ENCODE measurements at places on chromosomes 1 and 21.
A peak's percentile ranks its signal among the peaks of the same experiment; 100 is the strongest.

- DNase-seq = peak; percentile 40
Observed at GRCh38 chr1:21673277-21673780, 4.2 kb upstream of the RAP1GAP start.

- no peak for DNase-seq
Observed at GRCh38 chr21:17798796-17799195, 20.4 kb downstream of the C21orf91 start.

GRCh38 chr1:67084765-67085318 is 30.9 kb upstream of the SLC35D1 start:
- no peak for DNase-seq

- DNase-seq = no peak
Observed at GRCh38 chr1:86552376-86552775, 5.5 kb downstream of the CLCA4 start.

GRCh38 chr1:231216498-231216897 is 24.5 kb upstream of the GNPAT start:
- no peak for DNase-seq

GRCh38 chr1:28927266-28927647 is 12.9 kb downstream of the EPB41 start:
- DNase-seq = no peak

DNA sequence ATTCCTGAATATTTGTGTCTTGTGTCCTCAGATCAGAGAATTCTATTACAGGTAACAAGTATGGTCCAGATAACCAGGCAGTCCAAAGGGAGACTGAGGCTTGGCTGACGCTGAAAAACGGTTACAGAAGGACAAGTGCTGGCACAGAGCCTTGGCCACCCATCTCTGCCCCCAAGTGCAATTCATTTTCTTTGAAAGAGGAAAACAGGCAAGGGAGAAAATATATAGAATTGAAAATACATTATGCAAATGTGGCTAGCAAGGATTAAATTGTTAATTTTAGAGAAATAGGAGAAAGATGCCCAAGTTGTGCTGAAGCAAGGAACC is 1.2 kb downstream of the SORT1 start:
- no peak for DNase-seq

- no peak for DNase-seq
Observed at GRCh38 chr1:13228343-13228781, 2.4 kb upstream of the PRAMEF18 start.

- DNase-seq = no peak
Observed at GRCh38 chr21:18157406-18157805, 87.2 kb upstream of the CHODL start.

- DNase-seq = no peak
Observed at GRCh38 chr1:50491142-50491541, 67.9 kb upstream of the DMRTA2 start.

- no peak for DNase-seq
Observed at GRCh38 chr1:210250665-210250997, 18.0 kb downstream of the SERTAD4 start.

DNA sequence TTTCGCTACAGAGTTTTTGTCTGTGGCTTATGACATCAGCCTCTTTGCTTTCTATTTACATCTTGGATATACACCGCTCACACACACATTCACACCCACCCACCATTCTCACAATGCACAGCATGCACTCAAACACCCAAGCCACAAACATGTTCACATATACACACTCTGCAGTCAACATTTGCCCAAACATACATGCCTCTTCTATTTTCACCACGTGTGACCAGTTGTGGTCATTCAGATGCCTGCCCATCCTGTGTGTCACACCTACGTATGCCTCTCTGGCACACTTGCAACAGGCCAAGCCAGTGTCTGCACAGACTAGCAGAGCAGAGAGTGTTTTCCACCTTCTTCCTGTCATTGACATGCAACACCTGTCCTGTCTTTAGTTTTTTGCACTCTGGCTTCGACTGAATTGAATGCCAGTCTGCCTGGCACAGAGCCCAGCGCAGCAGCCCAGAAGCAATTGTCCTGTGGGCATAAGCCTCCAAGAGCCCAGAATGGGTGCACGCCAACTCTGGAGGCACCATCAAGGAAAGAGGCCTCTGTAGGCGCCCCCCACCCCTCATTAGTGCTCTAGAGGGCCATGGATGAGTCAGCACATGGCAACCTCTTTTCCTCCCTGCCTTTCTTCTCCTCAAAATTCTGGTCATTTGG is 37.7 kb upstream of the LRRN2 start:
- DNase-seq = no peak

DNA sequence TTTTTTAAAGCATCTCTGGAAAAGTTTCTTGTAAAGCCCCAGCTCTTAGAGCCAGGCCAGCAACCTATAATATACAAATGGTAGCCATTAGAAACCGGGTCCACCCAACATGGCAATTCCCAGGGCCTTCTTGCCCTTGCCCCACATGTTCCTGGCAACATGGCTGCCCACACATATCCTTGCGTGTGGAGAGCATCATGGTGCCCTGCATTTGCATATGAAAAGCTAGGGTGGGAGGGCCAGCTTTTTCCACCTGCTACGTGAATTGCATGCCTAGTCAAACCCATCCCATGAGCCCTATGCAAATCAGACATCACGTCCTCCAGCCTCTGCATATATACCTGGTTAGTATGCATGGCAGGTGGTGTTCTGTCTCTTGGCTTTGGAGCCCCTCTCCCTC is 88.2 kb downstream of the RABGAP1L start:
- no peak for DNase-seq

DNA sequence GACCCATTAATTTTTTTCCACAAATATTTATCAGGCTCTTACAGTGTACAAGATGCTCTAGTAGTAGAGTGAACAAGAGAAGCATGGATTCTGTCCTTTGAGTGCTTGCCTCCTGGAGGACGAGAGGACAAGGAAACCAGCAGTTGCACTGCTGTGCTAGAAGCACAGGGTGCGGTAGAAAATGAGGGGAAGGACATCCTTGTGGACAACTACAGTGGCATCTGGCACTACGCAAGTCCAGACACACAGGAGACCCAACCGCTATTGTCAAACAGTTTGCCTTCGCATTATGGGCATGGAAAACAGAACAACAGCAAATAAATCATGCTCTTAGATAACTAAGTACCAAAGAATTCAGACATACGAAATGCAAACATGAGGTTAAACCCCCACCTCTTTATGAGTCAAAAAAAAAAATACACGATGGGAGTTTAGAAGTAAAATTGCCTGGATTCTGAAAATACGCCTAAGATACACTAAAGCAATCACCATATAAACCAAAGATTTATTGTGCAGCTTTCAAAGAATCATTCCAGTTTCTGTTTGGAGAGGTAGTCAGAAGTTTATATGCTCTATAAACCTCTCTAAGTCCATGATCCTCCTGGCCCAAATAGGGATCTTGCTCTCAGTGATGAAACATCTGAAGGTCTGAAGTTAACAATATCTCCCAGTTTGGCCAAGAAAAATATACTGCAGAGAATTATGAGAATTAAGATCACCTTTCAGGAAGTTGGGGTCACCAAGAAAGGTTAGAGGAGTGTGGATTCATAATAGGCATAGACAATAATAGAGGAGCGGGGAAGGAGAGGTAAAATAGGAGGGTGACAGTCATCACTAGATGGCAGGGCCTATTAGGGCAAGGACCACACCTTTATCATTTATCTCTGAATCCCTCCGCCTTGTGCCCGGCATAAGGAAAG is 307.8 kb downstream of the NFIA start:
- no peak for DNase-seq

DNA sequence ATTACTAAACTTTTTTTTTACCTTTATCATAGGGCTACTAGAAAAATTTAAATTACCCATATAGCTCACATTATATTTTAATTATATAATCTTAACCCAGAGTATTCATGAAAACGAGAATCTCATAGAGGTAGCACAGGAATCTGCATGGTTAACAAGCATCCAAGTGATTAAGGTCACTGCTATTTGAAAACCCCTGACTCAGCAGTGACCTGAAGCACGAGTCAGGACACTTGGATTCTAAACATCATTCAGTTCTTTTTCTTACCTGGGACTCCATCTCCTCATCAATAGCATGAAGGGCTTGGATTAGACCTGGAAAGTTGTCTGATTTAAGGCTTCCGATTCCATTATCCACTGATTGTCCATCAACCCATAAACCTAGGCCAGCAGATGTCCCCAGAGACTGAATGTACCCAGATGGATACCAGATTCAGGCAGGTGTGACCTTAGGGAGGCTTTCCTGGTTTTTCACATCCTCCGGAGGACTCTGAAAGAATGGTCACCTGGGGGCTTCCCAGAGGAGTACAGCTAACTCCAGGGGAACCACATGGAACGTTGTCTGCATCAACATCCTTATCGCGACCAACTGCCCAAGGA is 174.3 kb downstream of the SETD4 start:
- DNase-seq = no peak

Measured in AG04449 (cell line).